ENCODE measurements at places on chromosomes 1 and 21.

DNA sequence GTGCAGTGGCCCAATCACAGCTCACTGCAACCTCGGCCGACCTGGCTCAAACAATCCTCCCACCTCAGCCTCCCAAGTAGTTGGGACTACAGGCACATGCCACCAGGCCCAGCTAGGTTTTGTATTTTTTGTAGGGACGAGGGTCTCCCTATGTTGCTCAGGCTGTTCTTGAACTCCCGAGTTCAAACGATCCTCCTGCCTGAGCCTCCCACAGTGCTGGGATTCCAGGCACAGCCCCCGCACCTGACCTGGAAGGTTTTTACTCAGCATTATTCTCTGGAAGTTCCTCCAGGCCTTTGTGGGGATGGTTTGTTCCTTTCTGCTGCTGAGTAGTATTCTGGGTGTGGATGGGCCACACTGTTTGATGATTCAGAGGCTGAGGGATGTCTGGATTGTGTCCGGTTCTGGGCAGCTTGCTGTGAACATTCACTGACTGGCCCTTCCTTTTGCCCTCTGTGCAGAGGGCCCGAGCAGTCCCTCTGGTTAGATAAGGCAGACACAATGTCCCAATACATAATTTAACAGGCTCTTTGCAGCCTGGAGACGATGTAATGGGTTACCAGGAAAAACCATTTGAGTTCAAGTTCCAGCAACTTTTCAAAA lies 6.0 kb upstream of the TRAPPC10 start:
- no peak for DNase-seq

GRCh38 chr1:221039616-221040015 lies 160.4 kb downstream of the HLX start:
- no peak for DNase-seq

DNA sequence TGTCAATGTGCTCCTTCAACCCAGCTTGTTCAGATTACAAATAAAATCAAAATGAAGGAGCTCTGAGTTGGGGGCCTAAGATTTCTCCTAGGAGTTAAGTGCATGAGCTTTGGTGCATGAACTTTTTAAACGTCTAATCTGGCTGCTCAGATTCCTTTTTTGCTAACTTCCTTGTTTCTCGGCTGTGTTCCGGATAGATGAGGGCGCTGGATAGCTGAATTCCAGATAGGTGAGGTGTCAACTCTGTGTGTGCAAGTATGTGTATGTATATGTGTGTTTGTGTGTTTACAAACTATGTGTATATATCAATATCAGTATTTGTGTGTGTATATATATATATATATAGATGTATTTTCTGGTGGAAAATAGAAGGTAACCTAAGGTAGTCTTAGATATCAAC lies 37.5 kb upstream of the RCAN3 start:
- no peak for DNase-seq

- no peak for DNase-seq
Observed at GRCh38 chr1:62951428-62951827, 167.5 kb downstream of the ATG4C start.

Measured in T-helper 22 cell (primary cell).